ENCODE measurements at places on chromosomes 3 and 15. TPM values are rescaled to one million over a fixed set of nuclear protein-coding genes. Genes with fewer than 3 reads are reported as not detected.

DNA sequence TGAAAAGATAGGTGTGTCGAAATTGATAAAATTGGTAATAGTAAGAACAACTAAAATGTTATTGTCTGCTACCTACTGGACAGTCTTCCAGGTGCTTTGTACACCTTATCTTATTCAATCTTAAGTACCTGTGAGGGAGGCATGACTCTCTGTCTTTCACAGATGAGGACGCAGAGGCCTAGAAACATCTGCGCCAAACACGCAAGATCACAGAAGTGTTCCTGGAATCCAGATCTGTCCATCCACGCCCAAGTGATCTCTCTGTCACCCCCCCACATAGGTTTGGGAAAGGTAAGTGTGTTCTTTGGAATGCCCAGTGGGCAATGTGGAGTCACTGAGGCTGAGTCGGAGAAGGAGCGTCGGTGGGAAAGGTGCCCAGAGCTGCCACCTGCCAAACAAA lies 34.4 kb upstream of the PTPRG start:
- H3K27me3 ChIP-seq, result no peaks in the 10 kb centered on the region
- peaks cover 28% of the 10 kb centered on the region for H3K4me1 ChIP-seq
- H3K4me3 ChIP-seq, result no peak overlapping the region

GRCh38 chr3:72434296-72434695 lies 413.9 kb downstream of the SHQ1 start:
- no peak overlapping the region for H3K4me3 ChIP-seq
- peaks cover under 1% of the 10 kb centered on the region for H3K4me1 ChIP-seq
- no peak for DNase-seq
- H3K27me3 ChIP-seq, result no peaks in the 10 kb centered on the region
- H3K27ac ChIP-seq, result no peak overlapping the region

GRCh38 chr15:95715906-95716656 lies 614.4 kb upstream of the NR2F2 start:
- H3K27ac ChIP-seq, result no peak overlapping the region
- H3K27me3 ChIP-seq, result no peaks in the 10 kb centered on the region
- peak; percentile 38 for DNase-seq
- H3K36me3 ChIP-seq, result no peaks in the 10 kb centered on the region
- no peak overlapping the region for H3K4me3 ChIP-seq

GRCh38 chr3:71011565-71012287 lies 571.8 kb downstream of the FOXP1 start:
- H3K27me3 ChIP-seq, result no peaks in the 10 kb centered on the region
- no peak overlapping the region for H3K4me3 ChIP-seq
- no peak overlapping the region for H3K27ac ChIP-seq
- no peaks in the 10 kb centered on the region for H3K36me3 ChIP-seq

GRCh38 chr3:27869152-27869551 lies 147.0 kb upstream of the EOMES start:
- no peaks in the 10 kb centered on the region for H3K4me1 ChIP-seq
- DNase-seq, result no peak
- no peak overlapping the region for H3K27ac ChIP-seq
- H3K36me3 ChIP-seq, result peaks cover 4% of the 10 kb centered on the region
- H3K27me3 ChIP-seq, result no peaks in the 10 kb centered on the region
- H3K4me3 ChIP-seq, result no peak overlapping the region

DNA sequence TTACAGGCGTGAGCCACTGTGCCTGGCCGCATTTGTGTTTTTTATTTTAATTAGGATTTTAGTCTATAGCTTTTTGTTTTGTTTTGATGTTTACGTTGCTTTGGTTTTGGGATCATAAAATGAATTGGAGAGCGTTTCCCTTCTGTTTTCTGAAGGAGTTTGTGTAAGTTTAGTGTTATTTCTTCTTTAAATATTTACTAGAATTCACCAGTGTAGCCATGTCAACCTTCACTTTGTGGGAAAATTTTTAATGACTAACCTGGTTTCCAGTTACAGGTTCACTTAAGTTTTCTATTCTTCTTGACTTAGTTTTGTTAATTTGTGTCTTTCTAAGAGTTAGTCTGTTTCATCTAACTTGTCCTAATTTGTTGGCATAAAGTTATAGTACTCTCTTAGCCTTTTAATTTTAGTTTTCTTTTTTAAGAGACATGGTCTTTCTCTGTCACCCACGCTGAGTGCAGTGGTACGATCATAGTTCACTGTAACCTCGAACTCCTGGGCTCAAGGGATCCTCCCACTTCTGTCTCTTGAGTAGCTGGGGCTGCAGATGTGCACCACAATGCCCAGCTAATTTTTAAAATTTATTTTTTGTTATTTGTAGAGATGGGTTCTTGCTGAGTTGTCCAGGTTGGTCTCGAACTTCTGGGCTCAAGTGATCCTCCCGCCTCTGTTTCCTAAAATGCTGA lies 61.0 kb downstream of the CHD2 start:
- H3K27ac ChIP-seq, result no peak overlapping the region
- DNase-seq, result no peak
- no peaks in the 10 kb centered on the region for H3K4me1 ChIP-seq
- H3K27me3 ChIP-seq, result no peaks in the 10 kb centered on the region

- H3K4me1 ChIP-seq, result peaks cover 43% of the 10 kb centered on the region
- H3K36me3 ChIP-seq, result no peaks in the 10 kb centered on the region
- H3K4me3 ChIP-seq, result no peak overlapping the region
- peak overlapping the region; percentile 30 for H3K27ac ChIP-seq
Observed at GRCh38 chr15:63915873-63916771, 82.4 kb upstream of the HERC1 start.

DNA sequence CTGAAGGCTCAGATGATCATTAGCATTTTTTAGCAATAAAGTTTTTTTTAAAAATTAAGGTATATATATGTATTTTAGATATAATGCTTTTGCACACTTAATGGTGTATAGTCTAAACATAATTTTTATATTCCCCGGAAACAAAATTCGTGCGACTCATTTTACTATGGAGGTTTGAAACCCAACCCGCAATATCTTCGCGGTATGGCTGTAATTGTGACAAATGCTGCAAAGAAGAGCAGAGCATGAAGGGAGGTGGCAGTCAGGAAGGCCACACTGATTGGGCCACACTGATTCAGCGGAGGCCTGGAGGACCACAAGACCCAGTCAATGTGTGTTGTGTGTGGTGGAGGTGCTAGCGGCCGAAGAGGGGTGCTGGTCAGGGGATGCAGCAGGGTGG lies 4.5 kb upstream of the CYP8B1 start:
- no peak overlapping the region for H3K27ac ChIP-seq
- H3K4me3 ChIP-seq, result peak overlapping the region; percentile 53
- H3K27me3 ChIP-seq, result peaks cover 4% of the 10 kb centered on the region
- no peak for DNase-seq
- no peaks in the 10 kb centered on the region for H3K36me3 ChIP-seq

- no peak overlapping the region for H3K27ac ChIP-seq
- DNase-seq, result no peak
- H3K36me3 ChIP-seq, result no peaks in the 10 kb centered on the region
- no peaks in the 10 kb centered on the region for H3K27me3 ChIP-seq
Observed at GRCh38 chr3:20837676-20838302, 651.8 kb upstream of the SGO1 start.

- H3K4me3 ChIP-seq, result no peak overlapping the region
- DNase-seq, result no peak
- H3K27me3 ChIP-seq, result no peaks in the 10 kb centered on the region
Observed at GRCh38 chr3:95228416-95228815, 1165.6 kb downstream of the NSUN3 start.

DNA sequence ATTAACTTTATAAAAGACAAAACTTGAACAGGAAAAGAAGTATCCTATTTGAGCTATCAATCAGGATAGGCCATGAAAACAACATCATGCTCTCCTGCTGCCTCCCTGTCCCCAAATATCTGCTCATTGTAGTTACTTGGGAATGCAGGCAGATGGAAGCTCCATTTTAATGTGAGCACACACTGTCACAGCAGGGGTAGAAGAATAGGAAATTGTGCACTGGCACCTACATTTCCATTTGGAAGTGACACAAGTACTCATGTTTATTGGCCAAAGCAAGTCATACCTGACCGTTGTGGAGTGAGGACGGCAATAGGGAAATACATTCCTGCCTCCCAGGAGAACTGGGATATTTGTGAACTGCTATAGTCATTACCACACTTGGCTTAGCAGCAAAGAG lies 52.4 kb downstream of the ASTE1 start:
- H3K27ac ChIP-seq, result no peak overlapping the region
- H3K4me1 ChIP-seq, result peaks cover 19% of the 10 kb centered on the region
- H3K4me3 ChIP-seq, result no peak overlapping the region
- H3K27me3 ChIP-seq, result no peaks in the 10 kb centered on the region
- no peak for DNase-seq

DNA sequence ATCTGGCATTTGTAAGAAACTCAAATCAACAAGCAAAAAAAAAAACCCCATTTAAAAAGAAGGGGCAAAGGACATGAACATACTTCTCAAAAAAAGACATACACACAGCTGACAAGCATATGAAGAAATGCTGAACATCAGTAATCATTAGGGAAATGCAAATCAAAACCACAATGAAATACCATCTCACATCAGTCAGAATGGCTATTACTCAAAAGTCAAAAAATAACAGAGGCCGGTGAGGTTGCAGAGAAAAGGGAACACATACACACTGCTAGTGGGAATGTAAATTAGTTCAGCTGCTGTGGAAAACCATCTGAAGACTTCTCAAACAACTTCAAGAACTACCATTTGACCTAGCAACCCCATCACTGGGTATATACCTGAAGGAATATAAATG lies 199.4 kb upstream of the THBS1 start:
- H3K4me1 ChIP-seq, result no peaks in the 10 kb centered on the region
- H3K4me3 ChIP-seq, result no peak overlapping the region
- no peak for DNase-seq
- H3K27ac ChIP-seq, result no peak overlapping the region
- H3K27me3 ChIP-seq, result no peaks in the 10 kb centered on the region

DNA sequence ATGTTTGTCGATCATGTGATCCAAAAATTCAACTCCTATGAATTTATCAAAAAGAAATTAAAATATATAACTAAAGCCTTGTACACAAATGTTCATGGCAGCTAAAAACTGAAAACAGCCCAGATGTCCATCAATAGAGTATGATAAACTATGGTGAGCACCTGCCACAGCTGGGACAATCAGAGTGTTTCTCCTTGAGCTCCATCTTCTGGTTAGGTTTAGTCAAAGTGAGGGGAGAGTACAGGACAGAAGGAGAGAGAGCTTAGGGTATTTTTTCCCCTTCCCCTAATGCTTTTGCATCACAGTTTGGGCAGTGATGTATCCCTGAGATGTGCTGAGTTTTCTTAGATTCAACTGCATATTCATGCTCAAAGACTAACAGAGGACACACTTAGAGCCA lies 65.5 kb downstream of the FSIP1 start:
- no peak for DNase-seq
- H3K4me3 ChIP-seq, result no peak overlapping the region
- H3K4me1 ChIP-seq, result no peaks in the 10 kb centered on the region
- H3K27ac ChIP-seq, result no peak overlapping the region

GRCh38 chr3:24315356-24315755 lies 179.3 kb downstream of the THRB start:
- no peaks in the 10 kb centered on the region for H3K4me1 ChIP-seq
- H3K4me3 ChIP-seq, result no peak overlapping the region
- no peak for DNase-seq
- no peak overlapping the region for H3K27ac ChIP-seq
- no peaks in the 10 kb centered on the region for H3K36me3 ChIP-seq
- no peaks in the 10 kb centered on the region for H3K27me3 ChIP-seq

DNA sequence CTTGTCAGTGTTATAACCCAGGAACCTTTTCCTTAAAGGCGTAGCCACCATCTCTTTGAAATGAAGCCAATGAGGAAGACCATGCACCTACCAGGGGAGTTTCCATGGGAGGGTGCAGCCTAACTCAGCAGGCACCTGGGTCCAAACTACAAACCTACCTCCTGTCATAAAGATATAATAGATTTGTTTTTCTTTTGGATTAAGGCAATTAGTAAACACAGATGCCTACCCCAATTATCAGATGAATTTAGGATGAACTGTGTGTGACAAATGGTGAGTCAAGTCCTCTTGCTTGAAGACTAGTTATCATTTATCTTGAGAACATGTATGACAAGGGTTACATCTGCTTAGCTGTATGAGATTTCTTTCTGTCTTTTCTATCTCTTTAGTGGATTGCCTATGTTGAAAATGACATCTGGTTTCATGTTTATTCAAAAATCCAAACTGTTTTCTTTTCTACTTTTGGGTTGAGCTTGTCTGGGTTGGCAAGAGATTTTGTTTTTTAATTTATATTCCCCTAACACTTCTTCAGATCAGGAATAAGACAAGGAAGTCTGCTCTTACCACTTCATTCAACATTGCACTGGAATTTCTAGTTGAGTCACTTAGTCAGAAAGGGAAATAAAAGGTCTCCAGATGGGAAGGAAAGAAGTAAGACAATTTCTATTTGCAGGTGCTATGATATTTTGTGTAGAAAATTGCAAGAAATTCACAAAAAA lies 149.9 kb downstream of the NEK10 start:
- H3K4me3 ChIP-seq, result no peak overlapping the region
- no peaks in the 10 kb centered on the region for H3K4me1 ChIP-seq
- DNase-seq, result no peak
- no peaks in the 10 kb centered on the region for H3K27me3 ChIP-seq
- no peaks in the 10 kb centered on the region for H3K36me3 ChIP-seq
- H3K27ac ChIP-seq, result no peak overlapping the region

- H3K27ac ChIP-seq, result no peak overlapping the region
- H3K4me3 ChIP-seq, result no peak overlapping the region
- no peak for DNase-seq
- no peaks in the 10 kb centered on the region for H3K27me3 ChIP-seq
Observed at GRCh38 chr15:65244638-65245037, 33.4 kb upstream of the CILP start.

- no peak for DNase-seq
- H3K27ac ChIP-seq, result no peak overlapping the region
- no peak overlapping the region for H3K4me3 ChIP-seq
- no peaks in the 10 kb centered on the region for H3K27me3 ChIP-seq
Observed at GRCh38 chr3:169394316-169394715, 269.2 kb downstream of the MECOM start.

DNA sequence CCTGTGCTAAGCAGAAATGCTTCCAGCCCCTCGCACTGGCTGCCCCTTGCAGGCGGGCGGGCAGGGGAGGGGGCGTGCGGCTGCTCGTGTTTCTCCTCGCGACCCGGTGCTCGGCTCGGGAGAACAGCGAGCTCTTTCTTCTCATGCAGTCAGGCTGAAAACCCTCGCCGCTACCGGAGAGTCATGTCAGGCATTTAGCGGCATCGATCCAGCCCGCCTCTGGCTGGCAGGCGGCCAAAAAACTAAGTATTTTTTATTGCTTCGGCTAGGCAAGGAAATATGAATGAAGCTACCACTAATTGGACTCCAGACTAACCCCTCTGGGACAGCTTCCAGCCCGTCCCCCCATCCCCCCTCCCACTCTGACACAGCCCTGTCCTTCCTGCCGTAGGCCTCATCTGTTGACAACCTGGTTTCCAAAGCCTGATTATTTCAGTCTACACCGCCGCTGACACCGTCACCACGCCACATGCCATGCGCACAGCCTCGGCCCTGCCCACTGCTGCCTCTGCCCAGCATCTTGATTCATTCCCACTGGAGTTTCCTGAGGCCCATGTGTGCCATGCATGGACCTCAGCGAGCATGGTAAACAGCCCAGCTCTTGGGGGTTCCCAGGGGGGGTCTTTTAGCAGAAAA lies 35.3 kb downstream of the TLE3 start:
- no peaks in the 10 kb centered on the region for H3K27me3 ChIP-seq
- no peak overlapping the region for H3K4me3 ChIP-seq
- H3K4me1 ChIP-seq, result no peaks in the 10 kb centered on the region
- H3K36me3 ChIP-seq, result no peaks in the 10 kb centered on the region
- no peak overlapping the region for H3K27ac ChIP-seq
- DNase-seq, result peak; percentile 48

Gene RTP1
- 0.43 TPM for total RNA-seq

Gene TM6SF1
- total RNA-seq, result not detected

Gene TNFSF10
- total RNA-seq, result not detected

Gene INTS14
- 54.2 TPM for total RNA-seq

Gene ROBO2
- total RNA-seq, result 12.3 TPM

Gene TPRG1
- 0.71 TPM for total RNA-seq

Gene WDR93
- total RNA-seq, result 0.51 TPM

Gene AADACL2
- total RNA-seq, result not detected

Gene KLHDC8B
- 14.8 TPM for total RNA-seq
